ENCODE measurements at places on chromosomes 6 and 20. TPM values are rescaled to one million over a fixed set of nuclear protein-coding genes. Genes with fewer than 3 reads are reported as not detected.

The TRIM15 gene
- total RNA-seq = not detected

The RSPH9 gene
- total RNA-seq = under 0.01 TPM

The ECT2L gene
- not detected for total RNA-seq

The LRRC73 gene
- total RNA-seq = under 0.01 TPM

- no peak for DNase-seq
Observed at GRCh38 chr20:23358923-23359593, 2.9 kb upstream of the GZF1 start.

GRCh38 chr20:24665741-24666191, 196.3 kb downstream of the SYNDIG1 start:
- no peak for DNase-seq

- no peak for DNase-seq
Observed at GRCh38 chr6:42185597-42185996, 9.2 kb downstream of the GUCA1B start.

DNA sequence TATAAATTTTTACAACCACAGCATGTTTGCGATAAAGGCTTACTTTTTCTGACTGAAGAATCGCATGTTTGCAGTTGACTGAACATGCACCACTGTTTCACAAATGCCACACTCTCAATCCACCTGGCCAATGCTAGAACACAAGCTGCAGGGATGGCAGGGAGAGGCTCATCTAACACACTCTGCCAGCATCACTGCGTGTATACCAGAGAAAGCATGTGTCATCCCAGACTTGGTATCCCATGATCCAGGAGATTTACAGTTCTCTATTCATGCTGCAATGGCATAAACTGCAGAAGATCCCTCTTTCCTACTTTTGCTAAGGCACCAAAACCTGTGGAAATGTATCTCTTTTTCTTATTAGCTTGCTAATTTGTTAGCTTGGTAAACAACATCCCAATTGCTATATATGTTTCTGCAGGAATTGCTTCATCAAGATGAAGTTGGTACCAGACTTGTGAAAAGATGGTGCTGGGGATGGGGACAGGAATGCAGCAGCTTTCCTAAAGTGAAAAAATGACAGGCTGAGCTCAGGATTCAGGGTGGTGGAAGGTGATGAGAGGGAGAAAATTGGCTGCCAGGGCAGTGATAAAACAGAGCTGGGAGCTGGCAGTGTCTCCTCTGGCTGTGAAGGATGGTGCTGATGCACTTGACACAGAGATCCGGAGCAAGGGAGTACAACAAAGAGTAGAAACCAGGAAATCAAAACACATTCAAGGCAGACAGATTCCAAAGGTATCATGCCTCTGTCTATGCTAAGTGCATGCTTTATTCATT, 186.9 kb downstream of the HIVEP2 start:
- DNase-seq = no peak

DNA sequence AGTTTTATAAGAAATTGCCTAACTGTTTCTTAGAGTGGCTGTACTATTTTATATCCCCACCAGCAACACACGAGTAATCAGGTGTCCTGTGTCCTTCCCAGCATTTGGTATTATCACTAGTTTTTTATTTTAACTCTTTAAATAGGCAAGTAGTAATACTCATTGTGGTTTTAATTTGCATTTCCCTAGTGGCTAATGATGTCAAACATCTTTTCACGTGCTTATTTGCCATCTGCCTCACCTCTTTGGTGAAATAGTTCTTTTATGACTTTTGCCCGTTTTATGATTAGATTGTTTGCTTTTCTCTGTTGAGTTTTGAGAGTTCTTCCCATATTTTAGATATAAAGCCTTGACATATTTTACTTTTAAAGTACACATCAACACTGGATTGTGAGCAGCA, 57.8 kb downstream of the GCLC start:
- no peak for DNase-seq

DNA sequence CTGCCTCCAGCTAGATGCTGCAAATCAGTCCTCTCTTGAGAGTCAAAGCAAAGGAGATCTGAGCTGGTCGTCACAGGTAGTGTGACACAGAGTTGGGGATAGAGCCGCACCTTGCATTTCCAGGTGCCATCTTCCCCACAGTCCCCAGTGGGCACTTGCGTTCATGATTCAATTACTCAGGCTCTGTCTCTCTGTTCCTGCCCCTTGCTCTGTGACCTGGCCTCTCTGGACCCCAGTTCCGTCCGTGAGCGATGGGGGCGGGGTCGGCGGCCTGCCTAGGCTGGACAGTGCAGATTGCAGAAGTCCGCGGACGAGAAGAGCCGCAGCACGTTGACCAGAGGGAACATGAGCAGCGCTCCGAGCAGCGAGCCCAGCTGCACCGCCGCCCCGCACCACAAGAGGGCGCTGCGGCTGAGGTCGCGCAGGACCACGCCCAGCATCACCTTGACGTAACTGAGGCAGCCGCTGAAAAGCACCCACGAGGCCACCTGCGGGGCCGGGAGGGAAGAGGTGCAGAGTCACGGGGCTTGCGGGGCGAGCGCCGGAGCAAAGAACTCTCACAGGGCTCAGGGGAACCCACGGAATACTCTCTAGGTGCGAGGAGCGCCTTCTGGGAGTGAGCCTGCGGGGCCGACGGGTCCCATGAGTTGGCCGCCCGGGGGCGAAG, 7.4 kb downstream of the SLC52A3 start:
- DNase-seq = no peak

- DNase-seq = no peak
Observed at GRCh38 chr6:36187446-36187845, 9.1 kb upstream of the BRPF3 start.

DNA sequence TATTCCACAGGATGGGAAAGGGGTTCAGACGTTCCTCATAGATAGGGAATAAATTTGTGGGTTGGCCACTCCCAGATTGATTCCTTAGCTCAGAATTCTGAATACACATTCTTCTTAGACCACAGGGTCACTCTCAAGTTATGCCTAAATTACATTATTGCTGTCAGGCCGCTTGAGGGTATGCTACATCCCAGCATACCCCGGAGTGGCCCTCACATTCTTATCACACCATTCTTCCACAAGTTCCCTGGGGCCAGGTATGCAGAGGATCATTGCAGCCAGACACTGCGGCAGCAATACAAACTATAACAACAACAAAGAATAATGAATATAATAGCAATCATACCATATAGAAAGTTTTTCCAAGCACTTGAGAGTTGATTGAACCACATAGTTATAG, 237.9 kb upstream of the SOX4 start:
- DNase-seq = no peak

DNA sequence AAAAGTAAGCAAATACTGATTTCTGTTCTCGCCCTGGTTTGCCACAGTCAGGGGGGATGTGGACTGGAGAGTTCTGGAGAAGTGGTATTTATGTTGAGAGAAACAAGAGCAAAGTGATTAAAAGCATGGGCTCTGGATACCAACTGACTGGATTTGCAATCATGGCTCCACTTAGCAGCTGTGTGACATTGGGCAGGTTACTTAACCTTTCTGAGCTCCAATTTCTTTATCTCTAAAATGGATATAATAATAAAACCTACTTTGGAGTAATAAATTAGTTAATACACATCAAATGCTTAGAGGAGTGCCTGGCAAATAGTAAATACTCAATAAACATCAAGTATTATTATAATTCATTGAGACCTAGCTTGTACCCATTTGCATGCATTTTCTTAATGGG, 111.7 kb downstream of the CLIC5 start:
- no peak for DNase-seq
